ENCODE measurements at places on chromosomes 2 and 18. TPM values are rescaled to one million over a fixed set of nuclear protein-coding genes. Genes with fewer than 3 reads are reported as not detected.

The HAUS1 gene
- polyA plus RNA-seq: 54.1 TPM

The EIF2AK3 gene
- polyA plus RNA-seq: 3.5 TPM

DNA sequence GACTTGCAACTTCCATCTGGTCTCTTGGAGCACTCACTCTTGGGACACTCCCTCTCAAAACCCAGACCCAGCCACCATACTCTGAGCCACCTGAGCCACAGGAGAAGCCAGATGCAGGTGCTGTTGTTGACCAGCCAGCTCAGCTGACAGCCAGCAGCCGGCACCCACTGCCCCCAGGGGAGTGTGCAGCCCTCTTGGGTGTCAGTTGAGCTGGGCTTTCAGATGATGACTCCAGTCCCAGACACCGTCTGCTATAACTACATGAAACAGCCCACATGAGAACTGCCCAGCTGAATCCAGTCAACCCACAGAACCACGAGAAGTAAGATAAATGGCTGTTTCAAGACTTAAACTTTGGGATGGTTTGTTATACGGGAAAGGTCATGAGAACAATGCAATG lies 10.7 kb upstream of the IGFBP2 start:
- DNase-seq: no peak

DNA sequence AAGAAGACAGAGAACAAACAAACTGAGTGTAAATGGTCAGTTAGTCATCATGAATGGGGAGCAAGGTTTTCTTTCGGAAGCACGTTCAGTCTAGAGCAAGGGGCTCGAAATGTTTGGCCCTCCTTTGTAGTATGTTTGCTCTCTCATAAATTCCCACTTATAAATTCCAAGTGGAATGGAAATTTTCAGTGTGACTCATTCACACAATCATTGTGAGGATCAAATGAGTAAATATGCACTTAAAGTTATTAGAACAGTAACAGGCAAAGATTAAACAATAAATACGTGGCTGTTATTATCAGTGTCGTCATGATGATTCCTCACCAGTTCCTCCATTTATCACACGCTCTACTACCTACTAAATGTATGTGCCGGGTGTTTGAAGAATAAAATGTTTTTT lies 10.5 kb downstream of the CNGA3 start:
- DNase-seq: no peak

GRCh38 chr2:30705711-30706533 lies 101.3 kb downstream of the CAPN13 start:
- no peak for DNase-seq
